CD4-positive, alpha-beta T cell treated with Interleukin-6 at 100 ng/mL for 8 hours (primary cell): ENCODE measurements at places on chromosomes 12 and 14.
A peak's percentile ranks its signal among the peaks of the same experiment; 100 is the strongest.

GRCh38 chr14:38137005-38137404 is 70.7 kb upstream of the SSTR1 start:
- DNase-seq: no peak

DNA sequence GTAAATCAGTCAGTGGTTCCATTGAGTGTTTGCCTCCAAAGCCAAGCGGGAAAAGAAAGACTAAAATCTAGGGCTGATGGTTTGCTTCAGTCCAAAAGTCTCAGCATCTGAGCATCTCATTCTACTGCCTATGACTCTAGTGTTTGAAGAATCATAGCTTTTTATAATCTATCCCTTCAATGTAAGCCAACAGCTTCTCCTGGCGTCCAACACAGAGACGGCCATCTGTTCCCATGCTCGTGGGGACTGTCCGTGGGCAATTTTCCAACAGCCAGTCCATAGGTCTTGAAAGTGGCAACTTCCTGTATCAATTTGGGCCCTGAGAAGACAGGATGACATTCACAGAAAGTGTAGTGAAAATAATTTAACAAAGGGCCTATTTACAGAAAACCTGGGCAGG is 544.4 kb upstream of the TMEM132C start:
- DNase-seq: no peak

DNA sequence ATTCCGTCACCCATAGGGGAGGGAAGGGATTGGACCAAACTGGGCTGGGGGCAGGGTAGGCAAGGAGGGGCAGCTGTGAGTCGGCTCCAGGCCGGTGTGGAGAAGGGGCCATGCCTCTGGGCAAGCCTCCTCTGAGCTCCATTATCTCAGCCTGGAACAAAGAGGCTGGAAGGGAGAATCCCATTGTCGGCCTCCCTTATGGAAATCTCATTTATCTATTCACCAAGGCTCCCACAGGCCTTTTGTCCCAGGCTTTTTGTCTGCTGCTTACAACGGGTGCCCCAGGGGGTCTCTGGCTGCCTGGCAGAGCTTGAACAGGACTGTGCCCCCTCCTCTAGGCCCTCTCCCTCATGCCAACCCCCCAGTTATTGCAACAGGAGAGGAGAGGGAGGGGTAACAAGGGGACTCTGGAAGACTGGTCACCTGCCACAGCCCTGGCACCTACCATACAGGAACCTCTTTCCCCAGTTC is 19.5 kb downstream of the FIGNL2 start:
- DNase-seq: no peak

- DNase-seq: no peak
Measured at GRCh38 chr12:96948782-96949181, 41.7 kb downstream of the NEDD1 start.

GRCh38 chr14:51357250-51357649 is 117.2 kb downstream of the TMX1 start:
- no peak for DNase-seq

- no peak for DNase-seq
Measured at GRCh38 chr12:75790219-75790618, 241.4 kb downstream of the PHLDA1 start.

DNA sequence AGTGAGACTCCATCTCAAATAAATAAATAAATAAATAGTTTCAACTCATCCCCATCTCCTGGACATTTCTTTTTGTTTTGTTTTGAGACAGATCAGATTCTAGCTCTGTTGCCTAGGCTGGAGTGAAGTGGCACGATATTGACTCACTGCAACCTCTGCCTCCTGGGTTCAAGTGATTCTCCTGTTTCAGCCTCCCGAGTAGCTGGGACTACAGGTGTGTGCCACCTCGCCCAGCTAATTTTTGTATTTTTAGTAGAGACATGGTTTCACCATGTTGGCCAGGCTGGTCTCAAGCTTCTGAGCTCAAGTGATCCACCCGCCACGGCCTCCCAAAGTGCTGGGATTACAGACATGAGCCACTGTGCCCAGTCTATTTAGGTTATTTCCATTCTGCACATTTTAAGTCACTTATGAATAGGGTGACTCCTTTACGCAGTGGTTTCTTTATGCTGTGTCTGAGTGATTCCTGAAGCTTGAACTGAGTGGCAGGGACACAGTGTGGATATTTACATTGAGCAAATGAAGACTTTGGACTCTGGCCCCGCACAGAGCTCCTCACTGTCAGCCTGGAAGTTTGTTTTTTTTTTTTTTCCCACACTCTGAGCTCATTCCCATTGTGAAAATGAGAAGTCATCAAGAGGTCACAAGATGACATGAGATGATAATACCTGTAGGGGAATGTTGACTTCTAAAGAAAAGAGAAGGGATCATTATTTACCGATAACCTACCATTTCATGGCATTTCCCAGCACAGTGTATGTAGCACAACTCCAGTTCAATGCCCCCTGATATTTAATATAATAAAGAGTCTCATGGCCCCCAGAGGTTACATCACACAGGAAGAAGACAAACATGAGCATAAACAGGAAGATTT is 72.6 kb downstream of the TBX3 start:
- no peak for DNase-seq

DNA sequence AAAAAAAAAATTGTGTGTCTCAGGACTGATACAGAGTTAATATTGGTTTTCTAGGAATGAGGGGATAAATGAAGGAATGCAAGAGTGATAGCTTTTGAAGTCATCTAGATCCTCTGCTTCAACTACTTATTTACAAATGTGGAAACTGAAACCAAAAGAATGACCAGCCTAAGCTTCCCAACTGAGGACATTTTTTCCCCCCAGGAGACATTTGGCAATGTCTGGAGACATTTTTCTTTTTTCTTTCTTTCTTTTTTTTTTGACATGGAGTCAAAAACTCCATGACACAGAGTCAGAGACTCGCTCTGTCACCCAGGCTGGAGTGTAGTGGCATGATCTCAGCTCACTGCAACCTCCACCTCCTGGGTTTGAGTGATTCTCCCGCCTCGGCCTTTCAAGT is 15.3 kb downstream of the DLK1 start:
- DNase-seq: no peak

- DNase-seq: peak; percentile 70
Measured at GRCh38 chr14:73743431-73743931, 29.3 kb upstream of the PNMA1 start.

- no peak for DNase-seq
Measured at GRCh38 chr12:131092901-131093603, 139.3 kb downstream of the ADGRD1 start.

DNA sequence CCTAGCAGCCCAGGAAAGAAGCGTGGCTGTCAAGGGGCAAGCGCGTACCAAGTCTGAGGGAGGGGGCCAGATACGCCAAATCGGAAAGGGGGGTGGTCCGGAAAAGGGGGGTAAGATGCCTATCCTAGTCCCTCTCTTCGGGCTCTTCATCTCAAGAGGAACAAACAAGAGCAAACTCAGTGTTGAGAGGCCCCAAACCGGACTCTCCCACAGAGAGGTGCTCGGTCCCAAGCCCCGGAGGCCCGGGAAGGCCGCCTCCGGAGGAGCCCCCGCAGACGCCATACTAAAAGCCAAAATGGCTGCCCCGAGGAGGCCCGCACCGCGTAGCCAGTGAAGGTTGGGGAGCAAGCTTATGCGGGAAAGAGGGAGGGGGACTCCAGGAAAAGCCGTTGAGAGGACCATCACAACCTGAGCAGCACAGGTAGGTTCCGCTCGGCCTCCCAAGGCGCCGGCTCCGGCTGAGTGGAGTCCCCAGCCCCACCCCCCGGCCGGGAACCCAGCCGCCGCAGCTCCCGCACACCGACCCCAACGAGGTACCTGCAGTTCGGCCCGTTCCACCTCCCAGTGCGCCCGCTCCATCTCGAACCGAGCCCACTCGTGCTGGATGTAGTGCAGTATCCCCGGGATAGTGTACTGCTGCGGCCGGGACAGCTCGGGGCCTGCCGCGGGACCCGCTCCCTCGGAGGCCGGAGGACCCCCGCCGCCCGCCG is at the start of gene AP4S1:
Gene AP4S1, plus strand, starts transcription at position 283 of the 710 bp plus-strand sequence. CDS start 40,548 bp downstream, outside the sequence.
- DNase-seq: peak; percentile 24

DNA sequence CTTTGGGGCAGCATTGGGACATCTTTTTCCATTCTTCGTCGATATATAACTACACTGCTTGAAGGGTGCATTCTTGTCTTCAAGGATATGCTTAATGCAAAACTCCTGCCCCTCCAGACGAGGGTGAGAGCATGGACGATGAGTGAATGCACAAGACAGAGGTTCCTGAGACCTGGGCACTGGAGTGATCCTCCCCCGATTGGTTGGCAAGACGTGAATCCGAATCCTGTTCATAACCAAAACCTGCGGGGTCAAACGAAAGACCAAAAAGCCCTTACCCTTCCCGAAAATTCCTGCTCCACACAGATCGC is 684 bp downstream of the KANSL2 start:
- DNase-seq: no peak

DNA sequence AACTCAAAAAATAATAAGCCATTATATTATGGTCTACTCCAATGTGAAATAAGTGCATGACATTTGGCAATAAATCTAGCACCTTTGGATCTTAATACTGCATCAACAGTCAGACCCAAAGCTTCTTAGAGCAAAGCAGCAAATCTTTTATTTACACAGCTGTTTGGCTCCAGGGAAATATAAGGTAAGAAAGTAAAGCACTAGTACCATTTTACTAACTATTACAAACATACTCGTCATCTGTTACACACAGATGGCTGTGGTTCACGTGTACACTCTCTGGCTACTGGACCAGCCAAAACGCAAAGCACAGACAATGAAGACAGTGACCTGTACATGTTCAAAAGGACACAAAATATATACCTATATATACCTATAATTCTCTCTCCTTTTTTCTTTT is 2.8 kb downstream of the FGD6 start:
- no peak for DNase-seq

DNA sequence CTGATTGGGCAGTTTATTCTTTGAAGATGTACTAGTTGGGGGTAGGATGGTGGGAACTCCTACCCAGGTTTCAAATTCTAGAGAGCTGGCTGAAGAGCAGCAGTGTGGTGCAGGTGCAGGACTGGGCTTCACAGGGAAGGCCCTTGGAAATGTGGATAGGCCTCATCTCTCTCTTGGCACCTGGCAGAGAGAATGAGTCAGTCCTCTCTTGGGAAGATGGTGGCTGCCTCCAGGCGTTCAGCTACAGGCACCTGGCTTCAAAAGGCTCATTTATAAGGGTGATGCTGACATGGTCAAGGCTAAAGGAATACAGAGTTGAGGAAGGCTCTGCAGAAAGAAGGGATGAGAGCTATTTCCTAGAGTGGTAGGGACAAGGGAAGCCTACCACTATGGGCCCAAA is 179.7 kb upstream of the VASH1 start:
- DNase-seq: no peak

GRCh38 chr12:3116106-3116844 is 39.1 kb downstream of the TSPAN9 start:
- DNase-seq: no peak

- no peak for DNase-seq
Measured at GRCh38 chr14:73258845-73259611, 21.7 kb downstream of the PAPLN start.

DNA sequence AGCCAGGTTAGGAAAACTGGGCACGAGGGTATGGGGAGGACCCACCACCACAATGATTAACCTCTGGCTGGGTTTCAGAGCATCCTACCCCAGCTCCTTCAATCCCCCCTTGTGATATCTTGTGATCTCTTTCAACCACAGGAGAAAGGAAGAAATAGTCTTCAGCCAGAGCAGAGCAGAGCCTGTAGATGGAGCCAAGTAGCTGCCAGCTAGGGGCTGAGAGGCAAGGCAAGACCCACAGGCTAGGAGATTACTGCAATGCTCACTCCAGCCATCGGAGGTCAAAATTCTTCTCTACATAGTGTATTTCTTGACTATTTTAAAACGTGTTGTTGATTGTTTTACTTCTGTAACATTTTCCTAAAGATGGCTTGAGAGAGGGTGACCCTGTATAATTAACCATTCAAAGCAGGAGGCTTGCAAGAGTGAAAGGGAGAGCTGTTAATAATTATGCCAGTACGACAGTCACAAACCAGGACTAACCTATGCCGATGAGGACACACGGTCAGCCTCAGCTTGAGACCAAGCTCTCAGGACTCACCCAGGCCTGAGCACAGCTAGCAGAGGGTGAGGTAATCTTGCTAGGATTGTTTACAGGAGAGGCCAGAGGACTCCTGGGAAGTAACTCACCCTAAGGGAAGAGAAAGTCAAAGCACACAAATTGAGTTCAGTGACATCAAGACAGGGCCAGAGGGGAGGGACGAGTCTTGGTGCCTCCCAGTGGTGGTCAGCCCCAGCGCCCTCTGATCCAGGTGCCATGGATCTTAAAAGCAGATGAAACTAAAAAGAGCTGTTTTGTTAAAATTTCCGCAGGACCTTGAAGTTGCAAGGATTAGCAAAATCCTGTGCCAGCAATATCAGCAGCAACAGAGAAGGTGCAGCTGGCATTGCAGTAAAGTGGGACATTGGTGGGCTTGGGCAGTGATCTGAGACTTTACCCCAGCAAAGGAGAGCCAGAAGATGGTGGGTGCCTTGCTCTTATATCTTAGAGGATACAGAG is 29.8 kb upstream of the CDKN3 start:
- peak; percentile 28 for DNase-seq

- no peak for DNase-seq
Measured at GRCh38 chr14:42475289-42475688, 868.6 kb downstream of the LRFN5 start.

DNA sequence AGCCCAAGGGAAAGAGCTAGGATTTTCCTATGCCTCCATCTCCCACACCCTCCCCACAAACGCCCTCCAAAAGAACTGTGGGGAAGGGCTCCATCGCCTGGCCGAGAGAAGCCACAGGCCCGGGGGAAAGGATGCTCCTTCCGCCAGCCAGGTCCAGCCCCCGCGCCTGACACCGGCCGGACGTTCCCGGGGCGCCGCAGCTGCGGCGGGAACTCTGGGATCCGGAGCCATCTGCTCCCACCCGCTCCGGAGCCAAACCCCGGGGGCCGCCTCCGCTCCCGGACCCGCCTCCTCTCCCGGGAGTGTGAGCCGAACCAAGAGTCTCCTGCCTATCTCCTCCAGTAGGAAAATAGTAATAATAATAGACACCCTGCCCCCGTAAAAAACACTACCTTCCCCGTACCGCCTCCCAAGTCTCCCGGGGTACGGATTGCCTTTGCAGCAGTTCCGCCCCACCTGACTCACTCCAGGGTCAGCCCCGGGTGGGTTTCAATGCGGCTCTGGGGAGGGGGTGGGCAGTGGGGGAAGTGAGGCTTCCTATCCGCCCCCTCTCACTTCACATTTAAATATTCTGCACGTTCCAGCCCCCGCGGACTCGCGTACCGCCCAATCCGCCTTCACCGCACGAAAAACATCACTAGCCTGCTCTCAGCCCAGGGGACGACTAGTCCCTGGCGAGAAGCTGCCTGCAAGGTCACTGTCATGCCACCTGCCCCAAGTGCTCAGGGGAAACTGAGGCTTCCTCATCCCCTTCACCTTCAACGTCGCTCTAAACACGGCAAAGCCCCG is 2.4 kb downstream of the AGAP2 start:
- DNase-seq: no peak
